ENCODE measurements at places on chromosomes 11 and 22.

- H3K27me3 ChIP-seq, result no peaks in the 10 kb centered on the region
- peaks cover 11% of the 10 kb centered on the region for H3K4me1 ChIP-seq
- no peak overlapping the region for H3K27ac ChIP-seq
Measured at GRCh38 chr11:35305670-35306382, 113.5 kb downstream of the SLC1A2 start.

DNA sequence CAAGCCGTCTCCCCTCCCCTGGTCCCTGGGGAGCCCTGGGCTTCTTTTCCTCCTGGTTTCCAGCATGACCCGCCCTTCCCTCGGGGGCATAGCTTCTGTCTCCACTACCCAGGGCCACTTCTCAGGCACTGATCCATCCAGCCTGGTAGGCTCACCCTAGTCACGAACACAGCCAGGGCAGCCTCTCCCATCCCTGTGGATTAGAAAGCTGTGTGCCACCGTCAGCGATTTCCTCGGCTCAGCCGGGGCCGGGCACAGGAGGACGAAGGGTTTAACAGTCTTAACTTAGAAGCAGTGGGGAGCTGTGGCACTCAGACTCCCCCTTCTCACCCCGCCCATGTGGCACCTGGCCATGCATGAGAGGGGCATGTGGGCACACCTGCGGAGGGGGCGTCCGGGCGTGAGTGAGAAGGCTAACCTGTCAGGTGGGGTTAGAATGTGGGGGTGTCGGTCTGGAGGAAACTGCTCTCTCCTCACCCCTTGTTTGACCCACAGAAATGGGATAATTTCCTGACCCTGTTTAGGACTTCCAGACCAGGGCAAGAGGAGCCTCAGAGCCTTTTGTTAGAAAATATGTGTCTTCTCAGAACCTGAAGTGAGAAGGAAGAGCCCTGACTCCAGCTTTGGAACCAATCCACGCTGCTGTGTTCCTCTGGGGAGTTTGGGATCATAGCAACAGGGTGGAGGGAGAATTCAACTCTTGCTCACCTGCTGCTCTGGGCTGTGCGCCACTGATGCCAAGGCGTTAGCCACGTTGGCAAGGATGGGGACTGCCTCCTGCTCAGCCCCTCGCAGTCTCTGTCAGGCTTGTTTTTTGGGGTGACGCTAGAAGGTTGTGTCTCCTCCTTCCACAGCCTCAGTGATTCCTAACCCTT lies 14.6 kb downstream of the GLB1L2 start:
- no peak overlapping the region for H3K27ac ChIP-seq
- H3K27me3 ChIP-seq, result no peaks in the 10 kb centered on the region
- H3K36me3 ChIP-seq, result no peaks in the 10 kb centered on the region
- no peak overlapping the region for H3K4me3 ChIP-seq
- H3K4me1 ChIP-seq, result no peaks in the 10 kb centered on the region
- DNase-seq, result no peak

DNA sequence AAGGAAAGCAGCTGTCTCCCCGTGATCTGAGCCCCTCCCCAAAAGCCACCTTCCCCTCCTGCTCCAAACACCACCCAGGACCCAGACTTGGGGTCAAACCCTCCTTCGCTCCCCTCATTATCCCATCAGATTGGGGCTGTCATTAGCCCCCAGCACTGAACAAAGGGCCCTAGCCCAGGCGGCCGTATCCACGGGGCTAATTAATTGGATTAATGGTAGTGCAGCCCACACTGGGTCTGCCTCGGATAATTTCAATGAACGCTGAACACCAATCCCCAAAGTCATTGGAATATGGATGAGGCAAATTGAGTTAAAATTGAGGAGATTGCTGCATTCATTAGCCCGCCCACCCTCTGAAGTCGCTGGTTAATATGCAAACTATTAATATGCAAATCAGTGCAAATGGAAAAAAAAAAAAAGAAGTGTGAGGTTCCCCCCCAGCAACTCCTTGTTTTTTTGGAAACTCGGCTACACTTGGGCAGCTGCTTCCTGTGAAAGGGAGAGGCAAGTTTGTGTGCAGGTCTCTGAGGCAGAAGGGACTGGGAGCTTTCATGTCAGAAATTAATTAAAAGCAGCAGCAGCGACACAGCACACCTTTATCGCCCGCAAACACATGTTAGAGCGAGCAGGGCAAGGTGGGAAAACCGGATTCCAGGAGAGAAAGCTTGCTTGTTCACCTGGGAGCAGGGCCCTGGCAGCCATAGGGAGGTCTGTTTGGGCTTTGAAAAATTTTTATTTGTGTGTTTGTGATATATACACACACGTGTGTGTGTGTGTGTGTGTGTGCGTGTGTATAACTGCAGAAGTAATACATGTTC lies 517.8 kb downstream of the MIAT start:
- H3K36me3 ChIP-seq, result no peaks in the 10 kb centered on the region
- DNase-seq, result no peak
- peaks cover 11% of the 10 kb centered on the region for H3K27me3 ChIP-seq
- H3K4me3 ChIP-seq, result no peak overlapping the region

DNA sequence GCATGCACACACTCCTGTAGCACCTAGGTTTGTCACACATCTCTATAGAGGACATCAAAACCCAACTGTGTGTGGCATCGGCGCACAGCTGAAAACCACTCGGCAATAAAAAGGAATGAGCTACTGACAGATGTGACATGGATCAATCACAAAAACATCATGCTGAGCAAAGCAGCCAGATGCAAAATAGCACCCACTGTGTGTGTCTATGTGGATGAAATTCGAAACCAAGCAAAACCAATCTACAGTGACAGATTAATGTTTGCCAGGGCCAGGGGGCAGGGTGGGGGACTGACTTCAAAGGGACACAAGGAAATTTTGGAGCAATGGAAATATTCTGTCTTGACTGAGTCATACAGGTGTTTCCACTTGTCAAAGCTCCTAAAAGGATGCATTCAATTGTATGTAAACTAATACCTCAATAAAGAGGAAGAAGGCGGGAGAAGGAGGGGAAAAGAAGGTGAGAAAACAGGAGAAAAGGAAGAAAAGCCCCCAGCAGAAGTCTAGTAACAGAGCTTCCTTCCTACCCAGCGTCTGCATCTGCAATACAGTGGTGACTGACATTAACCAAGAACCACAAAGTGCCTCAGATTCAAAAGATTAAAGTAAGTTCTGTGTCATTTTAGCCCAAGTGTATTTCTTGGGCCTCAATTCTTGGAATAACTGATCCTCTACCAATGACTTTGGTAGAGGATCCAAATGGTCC lies 49.8 kb downstream of the PACSIN2 start:
- H3K4me3 ChIP-seq, result no peak overlapping the region
- H3K4me1 ChIP-seq, result peaks cover 10% of the 10 kb centered on the region
- H3K27ac ChIP-seq, result no peak overlapping the region
- H3K27me3 ChIP-seq, result no peaks in the 10 kb centered on the region
- DNase-seq, result no peak
- H3K36me3 ChIP-seq, result no peaks in the 10 kb centered on the region

- H3K36me3 ChIP-seq, result no peaks in the 10 kb centered on the region
- no peak overlapping the region for H3K27ac ChIP-seq
- H3K4me3 ChIP-seq, result no peak overlapping the region
- no peak for DNase-seq
- H3K4me1 ChIP-seq, result no peaks in the 10 kb centered on the region
- H3K27me3 ChIP-seq, result no peaks in the 10 kb centered on the region
Measured at GRCh38 chr11:37957717-37958116, 1359.7 kb upstream of the RAG2 start.

DNA sequence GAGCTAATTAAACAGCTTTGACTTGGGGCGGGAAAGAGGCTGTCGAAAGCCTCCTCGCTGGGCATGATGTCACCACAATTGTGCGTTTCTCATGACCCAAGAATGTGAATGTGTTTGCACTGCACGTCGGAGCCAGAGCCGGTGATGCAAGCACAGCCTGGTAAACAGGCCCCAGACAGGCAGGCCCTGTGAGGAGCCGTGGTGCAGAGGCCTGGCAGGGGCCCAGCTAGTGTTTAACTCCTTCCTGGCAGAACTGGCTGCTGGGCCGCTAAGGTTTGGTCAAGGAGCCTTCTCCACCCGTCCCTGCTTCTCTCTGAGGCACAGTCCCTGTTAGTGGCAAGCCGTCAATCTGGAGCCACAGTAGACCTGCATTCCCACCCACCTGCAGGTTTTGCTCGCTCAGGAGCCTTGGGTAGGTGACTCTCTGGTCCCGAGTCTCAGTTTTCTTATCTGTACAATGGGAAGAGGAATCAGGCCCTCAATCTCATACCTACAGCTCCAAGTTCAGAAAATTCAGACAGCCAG lies 25.4 kb upstream of the SMTN start:
- no peaks in the 10 kb centered on the region for H3K4me1 ChIP-seq
- no peaks in the 10 kb centered on the region for H3K36me3 ChIP-seq
- H3K4me3 ChIP-seq, result no peak overlapping the region

Data from T-cell (primary cell).